Aorta (tissue), 5 donors: ENCODE measurements at places on chromosomes 11 and 22. TPM values are rescaled to one million over a fixed set of nuclear protein-coding genes. Genes with fewer than 3 reads are reported as not detected.

KCNJ11 gene
- polyA plus RNA-seq = 3.8 TPM

OR51V1 gene
- not detected for polyA plus RNA-seq

TPBGL gene
- polyA plus RNA-seq = not detected

TRIM51 gene
- not detected for polyA plus RNA-seq

MMP27 gene
- 0.50 TPM for polyA plus RNA-seq

MRGPRE gene
- not detected for polyA plus RNA-seq

MUC6 gene
- 0.49 TPM for polyA plus RNA-seq

APOL5 gene
- polyA plus RNA-seq = not detected

SAA2 gene
- 1.3 TPM for polyA plus RNA-seq

SLC15A3 gene
- polyA plus RNA-seq = 21.2 TPM

RCOR2 gene
- polyA plus RNA-seq = 1.9 TPM

NRXN2 gene
- polyA plus RNA-seq = 2.6 TPM

SCGB1A1 gene
- polyA plus RNA-seq = 0.61 TPM

CD248 gene
- polyA plus RNA-seq = 7.2 TPM

GLYATL1 gene
- polyA plus RNA-seq = not detected

TNNT3 gene
- polyA plus RNA-seq = 3.4 TPM

RFPL1 gene
- polyA plus RNA-seq = not detected

IRF7 gene
- polyA plus RNA-seq = 13.4 TPM

SPTBN2 gene
- polyA plus RNA-seq = under 0.01 TPM

NDUFS3 gene
- polyA plus RNA-seq = 80.3 TPM

DMC1 gene
- polyA plus RNA-seq = 2.5 TPM

ARHGAP1 gene
- 27.8 TPM for polyA plus RNA-seq

BID gene
- polyA plus RNA-seq = 8.4 TPM

MS4A14 gene
- polyA plus RNA-seq = not detected

ADSL gene
- polyA plus RNA-seq = 31.1 TPM

MRE11 gene
- 5.0 TPM for polyA plus RNA-seq

PTPRCAP gene
- polyA plus RNA-seq = 13.8 TPM

PATE4 gene
- 0.50 TPM for polyA plus RNA-seq

SLC1A2 gene
- not detected for polyA plus RNA-seq

PATE3 gene
- not detected for polyA plus RNA-seq
